ENCODE measurements at places on chromosomes 6 and 20.
A peak's percentile ranks its signal among the peaks of the same experiment; 100 is the strongest.

DNA sequence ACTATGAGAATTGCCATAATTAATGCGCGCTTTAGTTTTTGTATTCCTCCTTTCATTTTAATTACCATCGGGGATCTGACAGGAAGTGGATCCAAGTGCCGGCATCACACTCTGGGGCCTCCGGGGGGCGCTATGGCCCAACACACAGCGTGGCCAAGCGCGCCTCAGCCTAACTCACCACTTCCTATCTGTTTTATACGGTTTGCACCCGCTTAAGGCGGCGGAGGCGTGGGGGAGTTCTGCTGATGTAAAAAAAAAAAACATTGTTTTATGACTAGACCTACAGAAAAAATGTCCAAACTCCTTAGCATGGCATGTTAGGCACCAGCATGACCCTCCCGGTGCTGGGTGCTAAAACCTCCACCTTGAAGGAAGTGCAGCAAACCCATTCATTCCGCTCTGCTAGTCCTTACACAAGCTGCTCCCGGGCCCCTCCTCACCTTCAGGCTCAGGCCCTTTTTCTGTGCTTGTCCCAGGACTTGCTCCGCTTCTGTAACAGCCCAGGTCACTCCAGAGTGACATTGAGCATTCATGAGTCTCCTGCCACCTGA lies 4.5 kb upstream of the EBF4 start:
- peak; percentile 58 for DNase-seq

- no peak for DNase-seq
Observed at GRCh38 chr20:23296841-23297701, 53.5 kb upstream of the NXT1 start.

DNA sequence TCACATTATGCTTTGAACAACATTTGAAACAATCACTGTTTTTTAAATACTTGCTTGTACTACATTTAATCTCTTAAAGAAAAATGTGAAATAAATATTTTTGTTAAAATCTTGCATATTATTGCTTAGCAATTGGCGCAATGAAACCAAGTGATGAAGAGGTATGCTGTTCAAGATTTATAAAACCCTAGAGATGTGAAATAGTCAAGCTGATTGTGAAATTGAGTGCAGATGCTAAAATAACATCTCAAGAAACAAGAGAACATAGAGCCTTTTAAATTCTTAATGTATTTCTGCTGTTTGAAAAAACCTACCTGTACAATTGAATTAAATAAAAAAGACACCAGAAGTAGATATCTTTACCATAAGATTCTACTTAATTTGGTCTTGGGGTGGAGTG lies 179.2 kb upstream of the MCHR2 start:
- no peak for DNase-seq

- DNase-seq, result no peak
Observed at GRCh38 chr20:19714579-19714840, 43.5 kb upstream of the RIN2 start.

DNA sequence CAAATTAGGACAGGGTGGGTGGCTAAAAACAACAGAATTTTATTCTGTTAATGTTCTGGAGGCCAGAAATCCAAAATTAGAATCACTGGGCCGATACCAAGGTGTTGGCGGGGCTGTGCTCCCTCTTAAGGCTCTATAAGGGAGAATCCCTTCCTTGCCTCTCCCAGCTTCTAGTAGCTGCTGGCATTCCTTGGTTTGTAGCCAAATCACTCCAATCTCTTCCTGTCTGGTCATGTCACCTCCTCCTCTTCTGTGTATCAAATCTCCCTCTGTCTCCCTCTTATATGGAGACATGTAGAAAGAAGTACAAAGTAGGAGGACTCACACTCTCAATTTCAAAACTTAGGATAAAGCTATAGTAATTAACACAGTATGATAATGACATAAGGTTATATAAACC lies 102.9 kb upstream of the SIRPA start:
- DNase-seq, result no peak

DNA sequence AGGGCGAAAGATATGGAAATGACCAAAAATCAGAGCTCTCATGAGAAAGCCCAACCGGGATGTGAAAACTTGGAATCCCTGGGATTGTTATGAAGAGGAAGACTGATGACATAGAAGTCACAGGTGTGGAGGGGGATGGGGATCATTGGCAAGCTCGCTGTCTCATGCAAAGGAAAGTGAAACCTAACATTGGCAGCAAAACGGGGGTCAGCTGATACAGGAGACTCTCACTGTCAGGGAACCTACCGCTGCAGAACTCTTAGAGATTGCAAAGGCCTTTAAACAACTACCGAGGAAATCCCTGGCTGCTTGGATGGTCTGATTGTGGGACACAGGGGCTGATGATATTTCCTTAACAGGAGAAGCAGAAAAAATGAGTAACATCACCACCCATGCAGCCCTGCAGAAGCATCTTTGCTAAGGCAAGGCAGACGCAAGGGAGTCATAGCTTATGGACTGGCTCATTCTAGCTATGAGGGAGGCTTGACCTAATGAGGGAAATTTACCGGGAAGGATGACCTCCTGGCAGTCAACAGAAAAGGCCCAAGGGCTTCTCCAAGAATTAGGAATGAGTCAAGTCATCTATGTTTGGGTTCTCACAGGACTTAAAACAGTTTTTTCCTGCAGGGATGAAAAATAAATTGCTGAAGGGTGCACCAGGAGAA lies 7.0 kb downstream of the MUC21 start:
- DNase-seq, result no peak

- no peak for DNase-seq
Observed at GRCh38 chr6:44052419-44053023, 74.7 kb downstream of the MRPL14 start.

DNA sequence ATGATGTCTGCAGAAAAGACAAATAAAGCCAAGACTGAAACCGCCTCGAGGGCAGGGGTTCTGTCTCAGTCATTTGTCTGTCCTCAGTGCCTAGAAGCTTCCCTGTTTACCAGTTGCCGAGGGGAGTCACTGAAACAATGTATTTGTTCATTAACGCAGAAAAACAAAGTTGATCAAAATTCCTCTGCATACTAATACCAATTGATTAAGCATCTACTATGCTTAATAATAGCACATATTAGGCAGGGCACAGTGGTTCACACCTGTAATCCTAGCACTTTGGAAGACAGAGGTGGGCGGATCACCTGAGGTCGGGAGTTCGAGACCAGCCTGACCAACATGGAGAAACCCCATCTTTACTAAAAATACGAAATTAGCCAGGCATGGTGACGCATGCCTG lies 1.8 kb upstream of the FKBP5 start:
- DNase-seq, result no peak

GRCh38 chr6:16001158-16001557 lies 127.7 kb upstream of the MYLIP start:
- no peak for DNase-seq

DNA sequence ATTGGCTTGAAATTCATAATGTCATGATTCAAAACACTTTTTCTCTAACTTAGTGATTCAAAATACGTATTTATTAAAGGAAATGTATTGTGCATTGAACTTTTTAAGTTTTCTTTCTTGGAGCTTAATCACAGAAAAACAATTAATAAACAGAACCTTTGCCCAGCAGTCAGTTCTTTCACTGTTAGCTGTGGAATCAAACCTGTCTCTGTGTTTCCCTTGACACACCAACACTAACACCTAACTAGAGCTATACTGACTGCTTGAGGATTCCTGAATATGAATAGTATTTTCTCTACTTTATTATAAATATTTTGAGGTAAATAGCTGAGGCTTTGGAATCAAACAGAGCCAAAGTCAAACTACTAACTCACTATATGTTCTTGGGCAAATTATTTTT lies 296.4 kb downstream of the HIVEP2 start:
- no peak for DNase-seq

GRCh38 chr6:156839129-156839528 lies 62.0 kb downstream of the ARID1B start:
- no peak for DNase-seq
